PC-9 (cell line): ENCODE measurements at places on chromosomes 13 and 19.

- H3K4me3 ChIP-seq: no peak overlapping the region
- DNase-seq: no peak
- no peak overlapping the region for H3K27ac ChIP-seq
- no peaks in the 10 kb centered on the region for H3K36me3 ChIP-seq
- no peaks in the 10 kb centered on the region for H3K27me3 ChIP-seq
These were observed 30.8 kb upstream of the USE1 start for GRCh38 chr19:17184371-17184841.

GRCh38 chr13:52012512-52012836 lies 276 bp downstream of the ALG11 start:
- peak overlapping the region; percentile 41 for H3K27ac ChIP-seq

DNA sequence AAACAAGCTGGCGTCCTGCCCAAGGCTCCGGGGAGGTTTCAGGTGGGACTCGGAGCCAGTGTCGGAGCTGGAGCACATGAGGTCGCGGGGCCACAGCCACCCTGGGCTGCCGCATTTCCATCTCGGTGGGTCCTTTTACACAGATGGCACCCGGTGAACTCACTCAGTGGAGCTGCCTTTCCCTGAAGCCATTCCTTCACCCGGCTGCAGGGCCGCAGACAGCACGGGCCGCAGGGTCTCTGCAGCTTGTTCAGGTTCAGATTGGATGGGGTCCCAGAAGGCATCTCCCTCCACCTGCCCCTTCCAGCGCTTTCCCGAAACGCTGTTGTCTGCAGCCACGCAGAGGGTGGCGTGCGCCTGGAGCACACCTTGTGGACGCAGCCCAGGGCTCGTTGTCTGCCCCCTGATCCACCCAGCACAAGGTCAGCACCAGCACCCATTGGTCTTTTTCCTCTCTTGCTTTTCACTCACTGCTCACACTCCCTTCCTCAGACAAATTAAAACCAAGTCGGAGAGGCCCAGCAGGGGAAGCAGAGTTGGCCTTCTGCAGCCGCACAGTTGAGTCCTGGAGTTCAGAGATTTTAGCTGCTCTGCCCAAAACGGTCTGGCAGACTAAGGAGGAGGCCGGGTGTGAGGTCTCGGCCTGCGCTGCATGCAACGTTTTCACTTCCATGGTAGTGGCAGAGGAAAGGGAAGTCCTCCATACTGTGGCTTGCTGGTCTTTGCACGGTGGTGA lies 18.1 kb downstream of the MCF2L start:
- peaks cover 11% of the 10 kb centered on the region; the same call in 1 of the 2 replicates for H3K4me1 ChIP-seq
- no peak overlapping the region for H3K27ac ChIP-seq
- no peaks in the 10 kb centered on the region for H3K27me3 ChIP-seq

DNA sequence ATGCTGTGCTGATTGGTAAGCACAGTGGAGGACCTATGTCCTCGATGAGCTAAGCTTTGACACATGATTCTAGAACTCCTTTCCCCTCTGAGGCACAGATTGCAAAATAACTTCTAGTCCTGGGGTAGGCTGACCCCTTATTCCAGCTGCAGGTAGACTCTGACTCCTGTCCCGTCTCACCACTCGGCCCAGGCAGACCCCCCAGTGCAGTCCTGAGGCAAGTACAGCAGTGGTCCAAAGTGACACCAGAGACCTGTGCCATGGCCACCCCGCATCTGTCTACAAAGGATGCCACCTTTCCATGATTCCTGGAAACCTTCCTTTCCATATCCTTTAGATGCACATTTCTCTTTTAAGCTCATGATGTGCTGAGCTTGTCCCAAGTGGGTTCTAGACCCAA lies 482.5 kb downstream of the ZNF536 start:
- H3K36me3 ChIP-seq: no peaks in the 10 kb centered on the region
- no peaks in the 10 kb centered on the region for H3K27me3 ChIP-seq
- H3K27ac ChIP-seq: no peak overlapping the region
- DNase-seq: no peak
- H3K4me3 ChIP-seq: no peak overlapping the region
- H3K4me1 ChIP-seq: no peaks in the 10 kb centered on the region

DNA sequence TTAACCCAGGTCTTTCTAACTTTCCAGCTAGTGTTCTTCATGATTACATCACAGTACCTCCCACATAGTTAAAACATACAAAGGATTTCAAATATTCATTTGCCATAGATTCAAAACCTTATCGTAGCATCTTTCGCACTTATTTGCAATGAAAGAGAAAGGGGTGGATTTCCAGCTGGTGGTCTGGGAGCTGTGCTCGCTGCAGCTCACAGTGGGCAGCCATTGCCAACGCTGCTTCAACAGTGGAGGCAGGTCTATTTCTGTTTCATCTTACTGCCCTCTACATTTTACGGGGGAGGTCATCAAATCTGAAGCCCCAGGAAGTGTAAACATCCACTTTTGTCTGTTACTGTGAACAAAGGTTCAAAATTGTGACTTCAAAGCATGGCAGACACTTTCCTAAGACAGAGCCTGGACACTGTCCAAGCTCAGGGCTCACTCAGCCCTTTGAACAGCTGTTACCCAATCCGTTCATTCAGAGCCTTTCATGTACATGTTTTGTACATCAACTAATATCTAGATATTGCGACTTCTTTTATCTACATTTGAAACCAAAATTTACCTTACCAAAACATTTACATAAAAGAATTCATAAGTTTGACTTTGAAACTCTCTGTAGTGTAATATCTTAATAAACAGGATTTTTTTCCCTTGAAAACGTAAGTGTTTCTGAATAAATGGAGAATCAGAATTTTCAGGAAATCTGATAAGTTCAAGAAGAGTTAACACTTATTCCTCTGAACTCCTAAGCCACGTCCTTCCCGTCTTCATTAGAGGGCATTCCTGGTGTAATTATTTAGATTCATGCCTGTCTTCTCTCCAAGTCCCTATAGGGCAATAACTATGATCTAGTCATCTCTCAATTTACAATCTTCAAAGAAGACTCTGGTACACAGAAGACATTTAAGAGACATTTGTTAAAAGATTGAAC lies 25.1 kb downstream of the STARD13 start:
- H3K4me1 ChIP-seq: peaks cover 39% of the 10 kb centered on the region
- no peaks in the 10 kb centered on the region for H3K27me3 ChIP-seq
- no peak overlapping the region for H3K4me3 ChIP-seq
- no peak for DNase-seq

- no peak overlapping the region for H3K4me3 ChIP-seq
- no peak overlapping the region for H3K27ac ChIP-seq
- no peak for DNase-seq
- no peaks in the 10 kb centered on the region for H3K27me3 ChIP-seq
- no peaks in the 10 kb centered on the region for H3K36me3 ChIP-seq
- no peaks in the 10 kb centered on the region for H3K4me1 ChIP-seq
These were observed 13.4 kb downstream of the CAPS start for GRCh38 chr19:5927441-5927821.

DNA sequence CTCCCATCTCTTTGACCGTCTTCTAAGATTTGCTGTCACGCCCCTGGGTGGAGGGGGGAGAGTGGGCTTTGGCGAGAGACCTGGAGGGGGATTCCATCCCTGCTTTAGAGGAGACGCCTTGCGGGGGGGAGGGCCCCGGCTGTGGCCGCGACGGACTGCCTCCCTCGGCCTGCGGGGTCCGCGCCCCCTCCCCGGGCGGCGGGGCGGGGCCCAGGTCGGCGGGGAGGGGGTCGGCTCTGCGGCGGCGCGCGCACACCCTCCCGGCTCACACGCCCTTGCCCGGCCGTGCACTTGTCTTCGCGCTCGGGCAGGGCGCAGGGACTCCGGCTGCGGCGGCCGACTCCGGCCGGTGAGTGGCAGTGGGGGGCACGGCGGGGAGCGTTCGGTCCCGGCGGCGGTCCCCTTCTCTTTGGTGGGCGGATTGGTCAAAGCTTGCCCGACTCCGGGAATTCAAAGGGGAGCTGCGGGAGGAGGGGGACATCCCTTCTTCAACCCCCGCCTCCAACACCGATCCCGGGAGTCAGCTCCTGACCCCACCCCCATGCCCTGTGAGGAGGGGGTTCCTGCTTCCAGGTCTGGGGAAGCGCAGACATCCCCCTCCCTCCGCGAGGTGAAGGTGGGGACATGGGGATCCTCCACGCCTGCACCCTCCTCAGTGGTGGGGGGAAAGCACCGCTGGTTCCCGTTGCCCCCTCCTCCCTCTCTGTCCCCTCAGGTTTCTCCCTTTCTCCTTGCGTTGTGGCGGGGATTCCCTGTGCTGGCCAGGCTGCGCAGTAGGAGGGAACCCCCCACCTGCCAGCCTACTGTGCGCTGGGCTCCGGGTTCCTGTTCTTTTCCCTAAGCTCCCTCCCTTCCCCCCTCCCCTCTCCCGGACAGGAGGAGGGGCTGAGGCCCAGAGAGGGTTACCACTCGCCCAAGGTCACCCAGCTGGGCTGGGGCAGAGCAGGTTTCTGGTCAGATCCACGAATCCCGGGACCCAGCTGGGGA lies 14.6 kb upstream of the KCNN1 start:
- peaks cover 76% of the 10 kb centered on the region for H3K27me3 ChIP-seq
- no peak overlapping the region for H3K27ac ChIP-seq
- H3K4me1 ChIP-seq: peaks cover 23% of the 10 kb centered on the region

- DNase-seq: no peak
- no peak overlapping the region for H3K27ac ChIP-seq
- H3K27me3 ChIP-seq: no peaks in the 10 kb centered on the region; the same call in 1 of the 2 replicates
- H3K36me3 ChIP-seq: no peaks in the 10 kb centered on the region
- no peaks in the 10 kb centered on the region for H3K4me1 ChIP-seq
These were observed 14.0 kb upstream of the EMP3 start for GRCh38 chr19:48311384-48311783.

DNA sequence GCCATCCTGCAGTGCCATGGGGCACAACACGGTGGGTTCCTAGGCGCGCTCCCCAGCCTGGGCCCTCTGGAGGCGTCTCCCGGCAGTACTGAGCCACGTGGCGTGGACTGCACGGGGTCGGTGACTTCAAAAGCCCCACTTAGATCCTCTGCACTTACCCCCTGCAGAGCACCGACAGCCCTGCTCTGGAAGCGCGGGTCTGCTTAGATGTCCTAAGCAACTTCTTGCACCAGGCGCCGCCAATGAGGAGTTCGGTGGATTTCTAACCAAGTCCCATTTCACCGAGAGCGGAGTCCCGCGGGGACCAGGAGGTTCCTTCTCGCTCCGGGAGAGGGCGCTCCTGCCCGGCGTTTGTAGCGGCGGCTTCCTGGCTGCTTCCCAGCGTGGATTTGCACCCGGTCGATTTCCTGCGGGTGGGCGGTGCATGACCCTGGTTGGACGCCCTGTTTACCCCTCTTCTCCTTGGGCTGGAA lies 25.2 kb upstream of the ZNF845 start:
- no peaks in the 10 kb centered on the region for H3K4me1 ChIP-seq
- DNase-seq: peak; percentile 15
- no peak overlapping the region for H3K4me3 ChIP-seq

GRCh38 chr19:2865334-2866100 lies 1.6 kb upstream of the ZNF556 start:
- DNase-seq: no peak
- no peaks in the 10 kb centered on the region for H3K4me1 ChIP-seq
- H3K27me3 ChIP-seq: no peaks in the 10 kb centered on the region; the same call in 1 of the 2 replicates
- no peak overlapping the region for H3K4me3 ChIP-seq
- no peaks in the 10 kb centered on the region for H3K36me3 ChIP-seq
- H3K27ac ChIP-seq: no peak overlapping the region

DNA sequence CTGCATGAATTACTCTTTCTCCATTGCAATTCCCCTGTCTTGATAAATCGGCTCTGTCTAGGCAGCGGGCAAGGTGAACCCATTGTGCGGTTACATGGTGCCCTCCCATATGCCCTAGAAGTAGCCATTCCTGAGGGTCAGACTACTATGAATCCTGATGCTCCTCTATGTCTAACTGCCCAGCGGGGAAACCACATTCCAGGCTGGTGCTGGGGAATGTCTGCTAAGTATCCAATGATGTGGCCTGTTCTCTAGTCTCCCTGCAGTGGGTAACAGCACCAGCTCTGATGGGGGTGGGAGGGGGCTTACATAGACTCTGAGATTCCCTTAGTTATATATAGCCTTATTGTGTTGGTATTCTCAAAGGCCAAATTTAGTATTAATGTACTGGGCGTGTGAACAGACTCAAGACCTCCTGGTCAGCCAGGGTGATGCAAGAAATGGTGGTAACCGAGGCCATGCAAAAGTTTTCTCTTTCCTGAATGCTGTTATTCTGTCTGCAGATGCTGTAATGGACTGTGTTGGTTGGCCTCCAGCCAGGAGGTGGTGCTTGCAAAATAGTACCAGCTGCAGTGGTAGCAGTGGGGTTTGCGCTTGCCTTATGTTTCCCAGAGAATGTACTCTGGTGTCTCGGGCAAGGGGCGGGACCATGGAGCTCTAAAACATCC lies 564.8 kb upstream of the SLITRK1 start:
- no peaks in the 10 kb centered on the region for H3K27me3 ChIP-seq
- H3K4me1 ChIP-seq: no peaks in the 10 kb centered on the region
- H3K36me3 ChIP-seq: no peaks in the 10 kb centered on the region
- H3K27ac ChIP-seq: no peak overlapping the region
- DNase-seq: no peak

DNA sequence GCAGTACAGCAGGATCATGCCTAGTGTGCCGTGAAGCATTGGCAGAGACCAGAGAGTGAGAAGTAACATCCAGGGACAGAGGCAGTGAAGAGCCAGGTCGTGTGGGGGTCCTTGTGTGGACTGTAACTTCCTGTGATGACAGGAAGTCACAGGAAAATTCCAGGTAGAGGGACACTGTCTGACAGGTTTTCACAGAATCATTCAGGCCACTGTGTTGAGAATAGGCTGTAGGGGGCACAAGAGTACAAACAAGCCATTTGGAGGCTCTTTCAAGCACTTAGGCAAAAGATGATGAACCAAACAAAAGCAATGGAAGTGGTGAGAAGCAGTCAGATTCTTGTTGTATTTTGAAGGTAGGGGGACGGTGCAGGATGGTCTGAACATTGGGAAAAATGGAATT lies 46.4 kb downstream of the N4BP2L1 start:
- no peak overlapping the region for H3K4me3 ChIP-seq
- H3K4me1 ChIP-seq: no peaks in the 10 kb centered on the region
- no peak for DNase-seq
- H3K27ac ChIP-seq: no peak overlapping the region
- no peaks in the 10 kb centered on the region; the same call in 1 of the 2 replicates for H3K36me3 ChIP-seq
- no peaks in the 10 kb centered on the region for H3K27me3 ChIP-seq

- H3K4me1 ChIP-seq: no peaks in the 10 kb centered on the region
- H3K36me3 ChIP-seq: no peaks in the 10 kb centered on the region
- DNase-seq: peak; percentile 34
These were observed 1027.1 kb upstream of the PCDH9 start for GRCh38 chr13:68257111-68257842.

DNA sequence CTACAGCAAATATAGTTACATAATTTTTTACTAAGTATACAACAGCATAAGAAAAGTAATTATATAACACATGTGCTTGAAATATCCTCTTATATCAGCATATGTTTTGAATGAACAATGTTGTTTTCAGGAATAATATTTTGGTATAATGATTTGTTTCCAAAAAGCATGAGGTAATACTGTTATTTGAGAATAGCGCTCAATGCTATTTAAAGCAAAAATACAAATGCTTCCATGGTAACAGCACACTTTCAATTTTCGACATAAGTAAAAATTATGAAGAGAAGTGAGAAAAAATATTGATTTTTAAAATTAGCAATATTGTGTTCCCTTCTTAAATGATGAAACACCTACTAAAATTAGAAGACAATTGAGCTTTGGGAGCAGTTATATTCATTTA lies 715.9 kb upstream of the ATXN8OS start:
- no peaks in the 10 kb centered on the region for H3K36me3 ChIP-seq
- no peaks in the 10 kb centered on the region for H3K27me3 ChIP-seq
- H3K27ac ChIP-seq: no peak overlapping the region
- no peak for DNase-seq
- H3K4me3 ChIP-seq: no peak overlapping the region
- no peaks in the 10 kb centered on the region for H3K4me1 ChIP-seq

GRCh38 chr13:93670866-93671265 lies 444.3 kb downstream of the GPC6 start:
- no peak overlapping the region for H3K4me3 ChIP-seq
- H3K4me1 ChIP-seq: no peaks in the 10 kb centered on the region
- no peak for DNase-seq
- no peaks in the 10 kb centered on the region for H3K27me3 ChIP-seq
